ENCODE measurements at places on chromosomes 6 and 20.

GRCh38 chr6:105005451-105005850, 48.5 kb downstream of the LIN28B start:
- DNase-seq, result no peak

GRCh38 chr6:37275350-37275749, 17.4 kb upstream of the TMEM217 start:
- DNase-seq, result no peak

DNA sequence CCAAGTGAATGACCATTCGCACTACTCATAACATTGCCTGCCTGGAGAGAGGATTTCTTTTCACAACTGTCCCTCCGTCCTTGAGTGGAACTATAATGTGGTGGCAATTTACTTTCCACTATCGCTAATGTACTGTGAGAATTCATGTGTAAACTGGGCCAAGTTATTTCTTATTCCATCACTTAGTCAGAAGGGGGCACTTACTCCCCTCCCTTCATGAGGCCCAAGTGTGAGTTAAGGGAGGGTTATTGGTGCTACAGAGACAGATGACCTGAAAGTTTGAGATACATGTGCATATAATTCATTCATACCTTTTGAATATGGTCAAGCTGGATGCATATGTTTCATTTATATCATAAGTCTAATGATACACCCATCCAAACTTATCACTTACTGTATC, 65.2 kb upstream of the LOC128125822 start:
- no peak for DNase-seq

DNA sequence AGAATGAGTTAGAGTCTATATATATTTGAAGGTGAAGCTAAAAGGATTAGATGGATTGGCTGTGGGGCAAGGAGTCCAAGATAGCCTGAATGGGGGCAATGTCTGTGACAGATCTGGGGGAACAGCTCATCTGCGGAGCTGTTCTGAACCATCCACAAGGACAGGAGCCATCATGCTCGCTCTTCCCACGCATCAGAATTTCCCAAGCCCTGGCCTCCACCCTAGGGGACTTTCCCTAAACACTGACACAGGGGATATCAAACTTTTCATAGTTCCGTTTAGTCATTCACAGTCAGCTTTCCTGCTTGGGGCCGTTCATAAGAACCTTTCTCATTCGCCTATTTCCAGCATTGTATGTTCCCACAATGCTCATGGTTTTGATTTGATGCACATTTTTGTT, 37.6 kb upstream of the CCN6 start:
- DNase-seq, result no peak

GRCh38 chr6:54747955-54748354, 98.6 kb upstream of the FAM83B start:
- no peak for DNase-seq
